ENCODE measurements at places on chromosomes 6 and 20. TPM values are rescaled to one million over a fixed set of nuclear protein-coding genes. Genes with fewer than 3 reads are reported as not detected.

- no peak overlapping the region for H3K4me3 ChIP-seq
- DNase-seq = no peak
- H3K27me3 ChIP-seq = no peaks in the 10 kb centered on the region
- H3K4me1 ChIP-seq = no peaks in the 10 kb centered on the region
- no peaks in the 10 kb centered on the region for H3K36me3 ChIP-seq
These were observed 570.0 kb downstream of the TBC1D32 start for GRCh38 chr6:120764312-120764711.

DNA sequence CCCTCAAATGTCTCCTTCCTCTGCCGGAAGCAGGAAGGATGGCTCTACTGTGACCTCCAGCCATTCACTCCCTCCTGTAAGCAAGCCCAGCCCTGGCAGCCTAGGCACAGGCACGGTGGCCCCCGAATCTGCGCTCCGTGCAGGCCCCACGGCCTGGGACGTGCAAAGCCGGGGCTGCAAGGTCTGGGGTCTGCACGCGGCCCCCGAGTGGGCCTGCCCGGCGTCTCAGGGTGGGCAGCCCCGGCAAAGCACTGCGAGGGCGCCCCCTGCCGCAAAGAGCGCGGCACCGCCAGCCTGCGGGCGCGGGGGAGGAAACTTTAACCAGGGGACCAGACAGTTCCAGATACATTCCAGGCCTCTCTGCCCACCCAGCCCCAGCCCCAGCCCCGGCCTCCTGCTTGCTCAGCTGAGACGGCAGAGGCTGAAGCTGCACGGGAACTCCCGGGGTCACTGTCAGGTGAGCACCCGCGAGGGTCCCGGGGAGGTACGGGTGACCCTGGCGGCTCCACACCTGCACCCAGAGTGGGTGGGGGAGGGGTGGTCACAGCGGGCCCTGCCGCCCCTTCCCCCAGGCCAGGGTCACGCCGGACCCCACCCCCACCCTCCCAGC lies 98.8 kb downstream of the ASXL1 start:
- H3K4me3 ChIP-seq = peak overlapping the region; percentile 70
- no peak overlapping the region for H3K27ac ChIP-seq
- H3K36me3 ChIP-seq = peaks cover 3% of the 10 kb centered on the region

GRCh38 chr6:15447546-15448267 lies 201.8 kb downstream of the JARID2 start:
- H3K4me3 ChIP-seq = no peak overlapping the region
- DNase-seq = no peak
- H3K27ac ChIP-seq = no peak overlapping the region
- peaks cover 8% of the 10 kb centered on the region for H3K4me1 ChIP-seq
- H3K36me3 ChIP-seq = no peaks in the 10 kb centered on the region

GRCh38 chr20:25290646-25291431 lies 43.0 kb downstream of the PYGB start:
- H3K36me3 ChIP-seq = peaks cover 53% of the 10 kb centered on the region
- no peak for DNase-seq
- peaks cover 25% of the 10 kb centered on the region for H3K4me1 ChIP-seq
- H3K27me3 ChIP-seq = no peaks in the 10 kb centered on the region
- H3K4me3 ChIP-seq = no peak overlapping the region
- no peak overlapping the region for H3K27ac ChIP-seq

GRCh38 chr20:49712646-49712995 lies 1.1 kb downstream of the B4GALT5 start:
- H3K4me3 ChIP-seq = peak overlapping the region; percentile 93
- H3K27me3 ChIP-seq = no peaks in the 10 kb centered on the region
- H3K4me1 ChIP-seq = peaks cover 51% of the 10 kb centered on the region
- H3K36me3 ChIP-seq = no peaks in the 10 kb centered on the region
- DNase-seq = no peak

- H3K4me1 ChIP-seq = no peaks in the 10 kb centered on the region
- no peaks in the 10 kb centered on the region for H3K27me3 ChIP-seq
- no peak for DNase-seq
- H3K36me3 ChIP-seq = peaks cover 18% of the 10 kb centered on the region
- H3K27ac ChIP-seq = no peak overlapping the region
- no peak overlapping the region for H3K4me3 ChIP-seq
These were observed 4.4 kb downstream of the TTPAL start for GRCh38 chr20:44480097-44480496.

- H3K4me3 ChIP-seq = no peak overlapping the region
- H3K36me3 ChIP-seq = no peaks in the 10 kb centered on the region
- H3K4me1 ChIP-seq = no peaks in the 10 kb centered on the region
- H3K27ac ChIP-seq = no peak overlapping the region
- DNase-seq = no peak
These were observed 17.7 kb upstream of the MCM9 start for GRCh38 chr6:118952683-118953082.

Gene GTSF1L
- not detected for total RNA-seq
